ENCODE measurements at places on chromosomes 1 and 21.

DNA sequence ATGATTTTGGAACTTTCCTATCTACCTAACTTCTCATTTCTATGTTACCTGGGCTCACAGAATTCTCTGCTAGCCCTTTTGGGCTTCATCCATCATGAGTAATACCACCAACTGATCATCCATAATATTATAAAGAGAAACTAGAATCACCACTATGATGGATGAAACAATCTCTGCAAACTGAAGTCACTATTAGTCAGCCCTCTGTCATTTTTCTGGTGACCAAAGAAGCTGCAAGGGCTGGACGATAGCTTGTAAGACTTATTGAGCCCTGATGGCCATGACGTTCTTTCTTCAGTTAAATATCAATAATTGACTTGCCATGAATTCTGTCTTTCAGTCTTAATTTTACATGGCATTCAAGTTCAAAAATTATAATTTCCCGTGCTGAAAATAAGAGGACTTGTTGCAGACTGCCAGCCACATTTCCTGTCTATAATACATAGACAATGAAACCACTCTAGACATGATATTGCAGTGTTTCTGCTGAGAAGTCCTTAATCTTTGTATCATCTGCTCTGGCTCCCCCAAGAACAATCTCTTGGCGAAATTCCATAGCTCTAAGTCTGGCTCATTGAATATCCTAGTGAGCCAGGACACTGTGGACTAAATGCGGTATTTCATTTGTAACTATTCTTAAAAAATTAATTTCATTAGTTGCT is 655.0 kb upstream of the CAMK1G start:
- DNase-seq, result no peak

GRCh38 chr1:108149796-108150467 is 50.2 kb downstream of the SLC25A24 start:
- DNase-seq, result no peak

DNA sequence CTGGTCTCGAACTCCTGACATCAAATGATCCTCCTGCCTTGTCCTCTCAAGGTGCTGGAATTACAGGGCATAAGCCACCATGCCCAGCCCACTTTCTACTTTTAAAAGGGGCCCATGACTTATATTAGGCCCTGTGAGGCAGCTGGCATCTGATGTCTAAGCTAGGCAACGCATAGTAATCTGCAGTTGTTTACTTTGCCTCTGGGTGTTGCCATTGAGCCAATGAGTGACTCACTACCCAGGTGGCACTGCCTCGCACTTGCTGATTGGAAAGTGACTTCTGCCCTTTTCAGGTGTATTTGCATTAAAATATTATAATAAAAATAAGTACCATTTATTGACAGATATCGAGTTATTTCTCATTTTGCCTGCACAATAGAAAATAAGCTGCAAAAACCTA is 84.9 kb downstream of the KIF14 start:
- peak; percentile 35 for DNase-seq

DNA sequence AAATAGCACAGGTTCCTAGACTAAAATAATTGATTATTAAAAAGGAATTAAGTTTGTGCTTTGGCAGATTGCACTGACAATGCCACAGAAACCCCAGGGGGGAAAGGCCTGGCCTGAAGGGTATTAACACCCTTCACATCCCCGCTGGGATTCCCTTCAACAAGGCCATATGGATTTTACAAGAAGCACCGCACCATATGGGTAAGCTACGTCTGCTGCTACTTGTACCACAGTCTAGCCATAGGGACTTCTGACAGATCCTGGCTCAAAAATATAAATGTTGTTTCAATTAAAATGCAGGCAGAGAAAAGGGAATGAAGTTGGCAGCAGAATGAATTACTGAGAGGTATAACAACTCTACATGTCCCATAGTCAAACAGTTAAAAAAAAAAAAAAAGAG is 101.0 kb downstream of the DENND1B start:
- no peak for DNase-seq

GRCh38 chr1:20100632-20101355 is 18.5 kb downstream of the PLA2G2D start:
- peak; percentile 36 for DNase-seq

- no peak for DNase-seq
Measured at GRCh38 chr1:39752703-39753102, 14.0 kb downstream of the PPIE start.

DNA sequence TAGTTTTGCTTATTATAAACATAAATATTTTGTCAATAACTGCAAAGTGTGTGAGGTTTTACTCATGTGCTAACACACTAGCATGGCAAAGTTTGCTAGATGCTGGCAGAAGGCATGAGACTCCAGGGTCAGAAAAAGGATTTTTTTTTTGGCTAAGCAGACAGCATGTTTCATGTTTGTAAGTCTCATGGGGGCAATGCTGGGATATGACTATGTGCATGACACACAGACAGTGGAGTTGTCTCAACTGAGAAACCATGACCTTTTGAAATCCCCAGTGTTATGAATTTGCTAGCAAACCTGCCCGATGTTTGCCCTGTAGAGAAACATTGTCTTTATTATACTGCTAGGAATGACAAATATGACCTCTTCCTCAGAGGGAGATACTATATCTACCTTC is 448.2 kb downstream of the BRINP3 start:
- no peak for DNase-seq

- no peak for DNase-seq
Measured at GRCh38 chr1:172895050-172895460, 155.7 kb downstream of the TNFSF18 start.

- DNase-seq, result no peak
Measured at GRCh38 chr1:116805398-116805797, 51.2 kb downstream of the CD2 start.

- DNase-seq, result no peak
Measured at GRCh38 chr1:20458717-20459116, 27.3 kb downstream of the CAMK2N1 start.

Data from mucosa of gallbladder (tissue), 1 donor.